GM12864 (cell line): ENCODE measurements at places on chromosomes 12 and 14.
A peak's percentile ranks its signal among the peaks of the same experiment; 100 is the strongest.

- no peak for DNase-seq
Observed at GRCh38 chr14:81341781-81342180, 58.3 kb downstream of the STON2 start.

DNA sequence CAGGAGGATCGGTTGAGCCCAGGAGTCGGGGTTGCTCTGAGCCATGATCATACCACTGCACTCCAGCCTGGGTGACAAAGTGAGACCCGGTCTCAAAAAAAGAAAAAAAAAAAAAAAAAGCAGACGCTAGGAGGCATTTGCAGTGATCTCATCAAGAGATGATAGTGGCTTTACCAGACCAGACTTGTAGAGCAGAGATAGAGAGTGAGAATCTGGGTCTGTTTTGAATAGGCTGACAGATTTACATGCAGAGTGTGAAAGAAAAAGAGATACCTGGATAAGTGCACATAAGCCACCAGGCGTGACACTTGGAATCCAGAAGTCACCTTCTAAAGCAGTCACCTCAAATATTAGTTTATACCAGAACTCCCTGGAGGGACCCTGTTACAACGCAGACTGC, 21.1 kb upstream of the FLRT2 start:
- DNase-seq = no peak

GRCh38 chr12:55336002-55336401, 5.5 kb downstream of the OR6C3 start:
- no peak for DNase-seq

DNA sequence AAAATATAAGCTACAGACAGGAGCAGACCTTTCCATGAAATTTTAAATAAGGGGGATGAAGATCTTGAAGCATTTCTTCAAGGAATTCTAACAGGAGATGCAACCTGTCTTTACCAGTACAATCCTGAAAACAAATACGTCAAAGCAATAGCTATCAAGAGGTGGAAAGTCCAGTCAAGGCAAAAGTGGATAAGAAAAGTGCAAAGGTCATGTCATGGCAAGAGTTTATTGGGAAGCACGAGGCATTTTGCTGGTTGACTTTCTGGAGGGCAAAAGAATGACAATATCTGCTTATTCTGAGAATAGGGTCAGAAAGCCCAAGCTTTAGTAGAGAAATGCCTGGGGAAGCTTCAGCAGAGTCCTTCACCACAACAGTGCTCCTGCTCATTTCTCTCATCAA, 34.3 kb upstream of the PRB4 start:
- DNase-seq = no peak

GRCh38 chr14:52059649-52060048, 9.2 kb downstream of the NID2 start:
- DNase-seq = no peak

- no peak for DNase-seq
Observed at GRCh38 chr14:100440207-100440631, 117.1 kb downstream of the SLC25A47 start.

DNA sequence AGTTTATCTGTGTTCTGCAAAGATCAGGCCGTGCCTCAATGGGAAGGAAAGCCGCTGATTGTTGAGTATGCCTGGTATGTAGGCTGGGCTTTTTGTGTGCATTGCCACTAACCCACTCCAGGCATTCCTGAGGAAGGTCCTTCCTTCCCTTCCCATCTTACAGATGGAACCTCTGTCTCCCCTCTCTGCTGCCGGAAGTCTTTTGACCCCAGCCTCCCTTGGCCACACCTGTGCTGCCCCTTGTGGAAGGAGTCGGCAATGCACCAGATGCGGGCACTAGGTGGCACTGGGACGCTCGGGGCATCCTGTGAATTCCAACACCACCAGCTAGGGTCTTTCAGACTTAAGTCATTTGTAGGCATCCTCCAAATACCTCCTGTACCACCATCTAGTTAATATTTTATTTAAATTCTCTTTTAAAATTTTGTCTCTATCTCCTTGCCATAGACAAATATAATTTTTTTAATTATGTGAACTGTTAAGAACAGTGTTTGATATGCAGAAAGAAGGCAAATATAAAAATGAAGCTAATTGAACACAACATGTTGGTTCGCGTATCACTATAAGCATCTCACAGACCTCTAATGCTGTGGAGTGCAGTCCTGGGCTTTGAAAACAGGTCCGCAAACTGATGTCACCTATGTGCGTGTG, 99.6 kb downstream of the RIN3 start:
- DNase-seq = no peak

DNA sequence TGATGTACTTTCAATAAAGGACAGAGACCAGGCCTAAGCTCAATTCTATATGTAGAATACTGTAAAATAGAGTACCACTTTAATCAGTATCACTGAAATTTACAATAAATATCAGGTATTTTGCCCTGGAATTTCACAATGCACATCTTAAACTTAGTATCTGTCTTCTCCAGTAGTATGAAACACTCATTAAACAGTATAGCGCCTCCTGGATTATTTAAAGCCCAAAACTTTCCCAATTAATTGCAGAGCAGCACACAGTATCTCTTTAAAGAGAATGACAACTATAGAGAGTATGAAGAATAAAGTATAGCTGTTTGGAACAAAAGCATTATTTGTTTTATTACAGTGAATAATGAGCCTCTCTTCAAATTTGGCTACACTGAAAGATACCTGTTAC, 80.2 kb downstream of the BHLHE41 start:
- DNase-seq = no peak

GRCh38 chr12:53324113-53324778, 2.8 kb upstream of the AAAS start:
- peak; percentile 60 for DNase-seq

GRCh38 chr12:87802721-87803011, 226.5 kb downstream of the C12orf50 start:
- no peak for DNase-seq

DNA sequence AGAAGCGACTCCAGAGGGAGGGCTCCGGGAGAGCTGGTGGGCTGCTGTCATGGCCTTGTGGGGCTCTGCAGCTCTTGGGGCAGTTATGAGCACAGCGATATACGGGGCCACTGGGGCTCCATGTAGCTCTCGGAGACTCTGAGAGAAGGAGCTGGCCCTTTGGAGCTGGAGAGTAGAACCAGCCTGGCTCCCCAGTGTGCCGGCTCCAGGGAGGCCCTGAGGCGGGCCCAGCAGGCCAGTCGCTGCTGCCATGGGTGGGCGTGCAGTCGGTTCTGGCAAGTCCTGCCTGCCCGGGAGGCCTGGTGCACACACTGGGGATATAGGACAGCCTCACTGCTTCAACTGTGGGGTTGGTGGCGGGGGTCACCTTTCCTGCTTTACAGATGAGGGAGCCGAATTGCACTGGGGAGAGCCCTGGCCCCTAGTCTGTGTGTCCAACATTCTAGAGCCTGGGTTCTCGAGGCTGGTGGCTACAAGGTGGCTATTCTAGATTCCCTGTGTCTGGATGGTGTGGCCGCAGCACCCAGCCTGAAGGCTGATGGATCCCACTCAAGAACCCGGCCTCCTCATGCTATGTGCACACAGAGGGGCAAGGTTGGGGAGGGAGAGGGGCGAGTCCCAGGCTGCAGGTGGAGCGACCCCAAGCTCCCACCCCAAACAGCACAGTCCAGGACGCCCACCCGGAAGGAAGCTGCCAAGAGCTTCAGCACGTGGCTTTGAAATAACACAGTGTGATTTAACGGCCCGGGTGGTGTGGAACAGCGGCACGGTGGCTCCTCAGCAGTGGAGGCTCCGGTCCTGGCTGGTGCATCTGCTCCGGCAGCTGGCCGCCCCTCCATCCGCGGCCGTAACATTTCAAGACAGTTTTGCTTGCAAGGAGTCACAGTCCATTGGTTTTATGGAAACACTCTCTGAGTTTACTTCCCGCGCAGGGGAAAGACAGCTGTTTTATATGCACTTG, 188.3 kb upstream of the C14orf180 start:
- no peak for DNase-seq

DNA sequence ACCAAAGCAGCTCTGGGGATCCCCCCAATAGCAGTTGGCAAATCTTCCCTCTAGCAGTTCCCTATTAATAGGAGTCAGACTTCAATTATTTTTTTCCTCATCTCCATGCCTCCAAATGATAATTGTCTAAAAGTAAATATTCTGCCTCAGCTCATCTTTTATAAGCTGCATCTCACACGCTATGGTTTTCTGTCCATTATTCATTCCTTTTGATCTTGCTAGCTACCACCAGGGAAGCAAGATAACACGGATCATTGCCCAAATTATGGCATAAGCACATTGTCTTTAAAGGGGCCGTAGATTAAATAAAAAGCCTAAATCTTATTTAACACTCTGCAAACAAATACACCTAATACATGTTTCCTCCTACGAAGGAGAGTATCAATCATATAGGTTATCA, 670.8 kb upstream of the FLRT2 start:
- no peak for DNase-seq

GRCh38 chr12:44465139-44465538, 411.0 kb downstream of the NELL2 start:
- DNase-seq = no peak

DNA sequence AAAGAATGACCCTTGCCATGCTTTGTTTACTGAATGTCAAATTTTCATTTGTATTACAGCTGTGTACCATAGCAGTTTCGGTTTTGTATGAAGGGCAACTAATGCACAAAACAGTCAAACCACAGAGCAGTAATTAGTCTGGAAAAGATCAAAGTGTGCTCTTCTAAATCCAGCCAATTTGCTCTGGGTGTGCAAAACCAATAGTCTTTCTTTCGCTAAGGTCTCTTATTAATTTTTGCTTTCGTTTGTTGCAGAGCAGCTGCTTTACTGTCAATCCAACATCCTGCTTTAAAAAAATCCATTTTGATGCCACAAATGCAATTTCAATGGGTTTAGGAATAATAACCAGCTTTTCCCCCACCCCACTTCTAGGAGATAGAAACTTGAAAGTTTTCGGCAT, 114.2 kb downstream of the BRMS1L start:
- no peak for DNase-seq

DNA sequence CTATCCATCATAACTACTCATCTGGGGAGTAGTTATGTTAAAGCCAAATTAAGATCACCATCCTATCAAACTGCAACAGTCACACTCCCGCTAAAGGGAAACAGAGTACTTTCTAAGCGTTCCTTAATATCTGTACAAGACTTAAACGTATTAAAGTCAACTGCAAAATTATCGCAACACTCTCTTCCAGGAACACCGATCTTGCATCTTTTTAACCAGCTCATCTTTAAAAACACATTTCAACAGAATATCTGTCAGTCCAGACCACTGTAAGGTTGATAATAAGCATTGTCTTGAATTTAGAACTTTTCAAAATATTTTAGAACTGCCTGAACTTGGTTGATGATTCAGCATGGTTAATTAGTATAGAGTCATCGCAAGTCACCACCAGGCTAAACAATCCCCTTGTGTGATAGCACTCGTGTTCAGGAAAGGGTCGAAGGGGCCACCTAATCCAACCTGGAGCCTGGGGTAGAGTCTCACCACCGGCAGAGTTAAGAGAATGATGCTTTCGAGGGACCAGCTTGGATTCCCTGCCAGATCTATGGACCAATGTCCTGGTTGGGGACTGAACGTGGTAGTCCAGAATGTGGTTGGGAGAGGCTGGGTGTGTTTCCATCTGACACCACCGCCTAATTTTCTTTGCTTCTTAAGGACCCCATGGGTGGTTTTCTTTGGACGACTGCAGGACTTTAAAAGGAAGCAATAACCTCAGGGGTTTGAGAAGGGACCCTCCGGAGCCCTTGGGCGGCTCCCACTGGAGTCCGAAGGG, 890 bp downstream of the SPTLC2 start:
- no peak for DNase-seq
